ENCODE measurements at places on chromosomes 2 and 18. TPM values are rescaled to one million over a fixed set of nuclear protein-coding genes. Genes with fewer than 3 reads are reported as not detected.

The VAMP8 gene
- polyA plus RNA-seq, result 1.0 TPM

The TMEM247 gene
- polyA plus RNA-seq, result not detected

The TUBA3E gene
- polyA plus RNA-seq, result not detected

The SERPINB12 gene
- not detected for polyA plus RNA-seq

The THSD7B gene
- not detected for polyA plus RNA-seq

The YWHAQ gene
- 694 TPM for polyA plus RNA-seq

The KCMF1 gene
- 54.3 TPM for polyA plus RNA-seq

The CHRND gene
- polyA plus RNA-seq, result not detected

The FSIP2 gene
- polyA plus RNA-seq, result not detected

The TANC1 gene
- 8.2 TPM for polyA plus RNA-seq

The WDR35 gene
- polyA plus RNA-seq, result 3.2 TPM

The ZNF638 gene
- polyA plus RNA-seq, result 44.0 TPM

The MOCOS gene
- polyA plus RNA-seq, result 17.9 TPM

GRCh38 chr18:5601188-5601624, 57.4 kb upstream of the EPB41L3 start:
- DNase-seq, result no peak

DNA sequence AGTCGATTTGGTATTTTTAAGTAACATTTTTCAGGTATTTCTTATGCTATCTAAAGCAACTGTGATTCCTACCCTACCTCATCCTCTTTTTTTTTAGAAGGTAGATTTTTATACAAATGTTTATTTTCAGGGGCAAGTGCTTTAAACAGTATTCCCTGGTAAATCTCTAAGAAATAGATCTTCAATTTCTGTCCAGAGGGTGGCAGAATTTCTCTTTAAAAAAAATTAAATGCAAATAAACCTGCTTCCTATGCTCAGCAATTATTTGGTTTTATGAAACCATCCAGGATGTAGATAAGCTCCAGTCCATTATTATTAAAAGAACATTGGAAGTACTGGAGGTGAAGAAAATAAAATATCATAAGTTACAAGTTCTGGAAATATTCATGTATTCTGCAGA, 191.9 kb downstream of the MYO3B start:
- DNase-seq, result peak; percentile 47

DNA sequence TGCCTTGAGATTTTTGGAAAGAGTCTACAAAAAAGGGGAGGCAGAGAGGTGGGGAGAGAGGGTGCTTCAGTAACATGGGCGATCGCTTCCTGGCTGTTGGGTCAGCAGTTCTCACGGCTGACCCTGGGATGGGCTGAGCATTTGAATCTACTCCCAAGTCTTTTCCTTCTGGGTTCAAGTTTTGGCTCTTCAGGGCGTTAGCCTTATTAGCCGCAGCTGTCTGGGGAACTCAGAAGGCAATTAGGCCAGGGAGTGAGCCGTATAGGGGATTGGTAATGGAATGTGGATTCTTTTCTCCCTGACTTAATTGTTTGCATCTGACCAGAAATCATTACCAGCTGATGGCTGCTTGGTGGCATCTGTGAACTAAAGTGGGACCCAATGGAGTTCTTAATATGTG, 250.5 kb upstream of the SKOR2 start:
- no peak for DNase-seq

GRCh38 chr18:48293954-48294898, 115.0 kb downstream of the ZBTB7C start:
- DNase-seq, result peak; percentile 29

- DNase-seq, result no peak
These were observed 68.2 kb upstream of the ITGB6 start for GRCh38 chr2:160268151-160268781.

DNA sequence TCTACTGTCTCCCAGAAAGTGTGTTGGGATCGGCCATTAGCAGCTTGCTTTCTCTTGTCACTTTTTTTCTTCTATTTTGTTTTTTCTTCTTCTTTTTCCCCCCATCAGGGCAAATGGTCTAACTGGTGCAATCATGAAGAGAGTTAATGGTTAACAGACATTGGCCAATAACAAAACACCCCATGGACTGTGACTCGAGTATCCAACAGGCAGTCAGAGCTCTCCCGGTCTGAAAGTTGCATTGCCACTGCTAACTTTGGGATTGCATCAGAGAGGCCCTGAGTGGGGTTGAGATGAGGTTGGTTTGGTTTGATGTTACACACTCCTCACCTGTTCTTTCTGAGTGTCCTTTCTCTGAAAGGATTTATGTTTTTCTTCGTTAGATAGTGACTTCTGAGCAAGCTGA, 12.9 kb upstream of the SNORC start:
- peak; percentile 30 for DNase-seq

DNA sequence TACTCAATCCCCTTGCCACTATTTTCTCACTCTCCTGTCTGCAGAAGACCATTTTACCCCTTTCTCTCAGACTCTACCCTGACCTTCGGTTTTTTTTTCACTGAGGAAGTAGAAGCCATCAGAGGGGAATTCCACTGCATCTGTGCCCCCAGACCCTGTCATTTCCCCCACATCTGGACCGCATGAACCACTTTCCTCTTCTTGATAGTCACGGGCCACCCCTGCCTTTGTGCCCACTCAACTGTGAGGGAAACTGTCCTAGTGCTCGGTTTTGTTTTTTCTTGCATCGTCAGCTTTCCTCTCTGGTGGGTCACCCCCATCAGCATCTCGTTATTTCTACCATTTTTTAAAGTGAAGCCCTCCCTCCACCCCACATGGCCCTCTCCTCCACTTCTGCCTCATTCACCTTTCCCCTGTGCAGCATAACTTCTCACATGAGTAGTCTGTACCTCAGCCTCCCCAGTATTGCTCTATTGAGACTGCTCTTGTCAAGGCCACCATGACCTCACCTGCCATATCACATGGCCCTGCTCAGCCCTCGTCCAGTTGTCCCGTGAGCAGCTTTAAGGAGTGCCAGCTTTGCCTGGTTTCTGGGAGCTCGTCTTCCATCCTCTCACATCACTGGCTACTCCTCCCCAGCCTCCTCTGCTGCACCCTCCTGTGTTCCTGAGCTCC, 32.4 kb downstream of the TMEM87B start:
- no peak for DNase-seq

GRCh38 chr18:36756242-36756641, 72.6 kb downstream of the TPGS2 start:
- peak; percentile 67 for DNase-seq

GRCh38 chr18:79302120-79302519, 93.6 kb upstream of the NFATC1 start:
- no peak for DNase-seq

- peak; percentile 59 for DNase-seq
These were observed 175.1 kb downstream of the NCK2 start for GRCh38 chr2:105919826-105920225.

DNA sequence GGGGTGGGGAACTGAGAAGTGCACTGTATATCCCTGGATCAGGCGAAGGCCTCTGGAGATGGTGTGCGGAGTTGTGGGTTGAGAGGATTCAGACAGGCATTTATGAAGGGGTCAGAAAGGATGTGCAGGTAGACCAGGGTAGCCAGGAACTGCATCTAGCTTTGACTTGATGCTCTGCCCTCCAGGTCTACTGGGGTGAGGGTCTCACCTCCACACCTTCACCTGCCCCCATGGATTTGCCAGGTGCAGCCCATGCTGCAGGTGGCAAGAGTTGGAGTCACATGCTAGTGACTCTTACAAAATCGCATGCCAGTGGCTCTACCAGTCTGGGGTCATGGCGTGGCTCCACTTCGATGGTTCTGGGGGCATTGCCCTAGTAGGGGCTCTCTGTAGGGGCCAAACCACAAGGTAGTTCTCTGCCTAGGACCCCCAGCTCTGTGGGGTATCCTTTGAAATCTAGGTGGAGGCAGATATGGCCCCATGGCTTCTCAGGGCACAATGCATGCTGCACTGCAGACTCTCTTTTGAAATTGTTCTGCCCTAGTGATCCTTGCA, 18.9 kb upstream of the KCNF1 start:
- no peak for DNase-seq

DNA sequence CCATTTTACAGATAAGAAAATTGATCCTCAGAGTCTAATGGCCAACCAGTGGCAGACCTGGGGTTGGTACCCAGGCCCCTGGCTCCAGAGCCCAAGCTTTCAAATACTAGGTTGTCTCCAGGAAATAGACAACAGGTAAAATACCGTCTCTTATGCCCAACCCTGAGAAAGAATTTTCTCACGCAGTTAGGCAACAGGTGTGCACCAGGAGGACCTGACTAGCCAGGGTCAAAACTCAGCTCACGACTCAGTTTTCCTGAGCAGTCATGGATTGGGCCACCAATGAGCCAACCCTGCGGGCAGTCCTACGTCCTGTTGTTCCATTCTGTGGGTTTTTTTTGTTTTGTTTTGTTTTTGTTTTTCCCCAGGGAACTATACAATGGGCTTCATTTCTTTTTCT, 13.5 kb downstream of the TRIB2 start:
- DNase-seq, result no peak

DNA sequence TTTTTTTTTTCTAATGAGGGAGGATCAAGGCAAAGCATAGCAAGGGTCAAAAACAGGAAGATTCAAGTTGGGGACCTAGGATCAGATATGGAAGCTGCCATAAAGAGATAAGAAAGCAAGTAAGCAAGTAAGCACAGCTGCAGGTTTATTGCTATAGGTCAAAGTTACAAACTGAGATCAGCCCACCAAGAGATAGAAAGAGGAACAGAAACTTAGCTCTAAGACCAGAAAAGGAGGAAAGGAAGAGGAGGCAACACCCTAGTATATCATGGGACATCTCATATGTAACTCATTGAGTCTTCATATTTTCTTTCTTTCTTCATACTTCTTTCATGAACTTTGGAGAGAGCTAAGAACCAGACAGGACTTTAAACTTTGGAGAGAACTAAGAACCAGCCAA, 295.9 kb upstream of the CRIM1 start:
- no peak for DNase-seq

DNA sequence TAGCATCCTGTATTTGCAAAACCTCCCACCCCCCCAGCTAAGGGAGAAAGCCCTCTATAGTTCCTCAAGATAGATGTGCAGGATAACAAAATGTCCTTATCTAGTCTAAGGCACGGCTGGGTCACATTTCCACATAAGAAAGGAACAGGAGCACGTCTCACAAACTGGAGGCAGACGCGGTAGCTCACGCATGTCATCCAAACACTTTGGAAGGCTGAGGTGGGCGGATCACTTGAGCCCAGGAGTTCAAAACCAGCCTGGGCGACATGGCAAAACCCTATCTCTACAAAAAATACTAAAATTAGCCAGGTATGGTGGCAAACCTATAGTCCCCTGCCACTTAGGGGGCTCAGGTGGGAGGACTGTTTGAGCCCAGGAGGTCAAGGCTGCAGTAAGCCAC, 9.3 kb downstream of the SF3B1 start:
- DNase-seq, result peak; percentile 9

All from GM23248 (cell line).